Stromal cell of bone marrow (primary cell): ENCODE measurements at places on chromosomes 7 and 10.

- no peak for DNase-seq
Measured at GRCh38 chr10:182441-183201, 47.4 kb downstream of the ZMYND11 start.

- no peak for DNase-seq
Measured at GRCh38 chr7:87267239-87267900, 47.8 kb upstream of the TMEM243 start.

DNA sequence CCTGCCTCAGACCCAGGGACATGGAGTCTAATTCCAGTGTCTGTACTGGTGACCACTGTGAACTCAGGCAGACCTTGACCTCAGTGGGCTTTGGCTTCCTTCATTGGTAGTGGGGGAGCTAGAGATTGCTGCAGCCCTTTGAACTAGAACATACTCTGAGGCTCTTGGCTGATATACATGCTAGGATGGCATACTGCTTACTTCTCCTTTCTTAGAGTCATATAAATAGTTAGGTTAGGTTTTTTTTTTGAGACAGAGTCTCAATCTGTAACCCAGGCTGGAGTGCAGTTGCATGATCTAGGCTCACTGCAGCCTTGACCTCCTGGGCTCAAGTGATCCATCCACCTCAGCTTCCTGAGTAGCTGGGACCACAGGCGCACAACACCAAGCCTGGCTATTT, 49.7 kb downstream of the TMEM178B start:
- DNase-seq, result no peak

- DNase-seq, result no peak
Measured at GRCh38 chr7:21125297-21125696, 302.6 kb upstream of the SP4 start.

DNA sequence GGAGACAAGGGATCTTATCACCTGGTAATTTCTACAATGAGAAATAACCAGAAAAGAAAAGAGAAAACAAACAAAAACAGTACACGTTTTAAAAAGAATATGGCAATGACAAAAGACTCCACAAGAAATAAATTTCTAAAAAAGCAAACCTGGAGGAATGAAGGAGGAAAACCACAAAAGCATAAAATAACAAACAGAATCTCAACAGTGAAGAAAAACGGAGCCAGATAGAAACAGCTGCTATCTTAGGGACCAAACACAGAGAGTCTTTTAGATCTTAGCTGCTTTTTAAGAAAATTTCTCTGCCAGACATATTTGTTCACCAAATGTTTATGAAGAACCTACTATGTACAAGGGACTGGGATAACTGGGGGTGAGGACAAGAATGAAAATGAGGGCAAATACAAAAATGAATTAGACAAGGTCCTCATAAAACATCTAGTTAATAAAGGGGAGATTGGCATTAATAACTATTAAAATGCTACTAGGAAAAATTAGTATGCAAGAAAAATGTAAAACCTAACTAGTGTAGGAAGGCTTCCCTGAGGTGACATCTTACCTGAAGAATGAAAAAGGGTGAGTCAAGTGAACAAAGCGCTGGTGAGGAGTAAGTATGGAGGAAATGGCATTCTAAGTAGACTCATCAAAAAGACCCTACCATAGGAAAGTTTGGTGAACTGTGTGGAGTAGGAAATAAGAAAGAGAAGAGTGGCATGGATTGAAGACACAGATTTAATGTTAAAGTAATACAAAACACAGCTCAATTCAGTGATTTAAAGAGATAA, 34.3 kb downstream of the WASL start:
- DNase-seq, result no peak

DNA sequence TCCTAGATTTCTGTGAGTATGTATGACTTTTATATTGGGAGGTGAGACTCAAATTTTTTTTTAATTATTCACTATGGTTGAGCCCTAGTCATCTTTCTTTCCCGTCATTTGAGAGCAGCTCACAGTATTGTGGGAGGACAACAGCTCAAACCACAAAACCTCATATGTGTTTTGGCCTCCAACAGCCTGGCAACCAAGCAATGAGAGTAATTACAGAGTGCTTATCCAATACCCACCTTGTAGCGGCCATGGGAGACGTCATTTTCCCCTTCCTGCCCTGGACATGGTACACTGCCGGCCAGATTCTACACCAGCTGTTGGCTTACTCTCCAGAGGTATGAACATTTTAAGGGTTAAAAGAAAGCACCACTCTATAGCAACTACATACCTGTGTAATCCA, 49.1 kb downstream of the DOCK4 start:
- peak; percentile 86 for DNase-seq

DNA sequence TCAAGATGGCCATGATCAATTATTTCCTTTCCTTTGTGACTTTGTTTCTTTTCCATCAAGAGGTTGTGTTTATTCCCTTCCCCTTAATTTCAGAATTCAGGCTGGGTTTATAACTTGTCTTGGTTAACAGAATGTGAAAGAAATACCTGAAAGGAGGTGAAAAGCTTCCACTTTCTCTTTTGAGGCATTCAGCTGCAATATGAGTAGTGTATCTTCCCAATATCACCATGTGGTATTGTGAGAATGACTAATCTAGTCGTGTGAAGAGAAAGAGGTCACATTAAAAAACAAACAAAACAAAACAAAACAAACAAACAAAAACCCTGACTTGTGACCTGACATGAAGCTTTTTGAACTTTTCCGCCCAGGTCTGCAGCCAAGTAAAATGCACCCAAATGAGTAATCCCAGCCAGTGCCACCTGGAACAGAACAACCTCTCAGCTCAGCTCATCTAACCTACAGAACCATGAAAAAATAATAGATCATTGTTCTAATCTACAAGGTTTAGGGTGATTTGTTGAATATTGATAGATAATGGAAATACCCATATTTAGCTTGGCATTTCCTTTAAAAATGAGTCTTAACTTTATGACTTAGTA, 70.8 kb upstream of the TEX47 start:
- no peak for DNase-seq

DNA sequence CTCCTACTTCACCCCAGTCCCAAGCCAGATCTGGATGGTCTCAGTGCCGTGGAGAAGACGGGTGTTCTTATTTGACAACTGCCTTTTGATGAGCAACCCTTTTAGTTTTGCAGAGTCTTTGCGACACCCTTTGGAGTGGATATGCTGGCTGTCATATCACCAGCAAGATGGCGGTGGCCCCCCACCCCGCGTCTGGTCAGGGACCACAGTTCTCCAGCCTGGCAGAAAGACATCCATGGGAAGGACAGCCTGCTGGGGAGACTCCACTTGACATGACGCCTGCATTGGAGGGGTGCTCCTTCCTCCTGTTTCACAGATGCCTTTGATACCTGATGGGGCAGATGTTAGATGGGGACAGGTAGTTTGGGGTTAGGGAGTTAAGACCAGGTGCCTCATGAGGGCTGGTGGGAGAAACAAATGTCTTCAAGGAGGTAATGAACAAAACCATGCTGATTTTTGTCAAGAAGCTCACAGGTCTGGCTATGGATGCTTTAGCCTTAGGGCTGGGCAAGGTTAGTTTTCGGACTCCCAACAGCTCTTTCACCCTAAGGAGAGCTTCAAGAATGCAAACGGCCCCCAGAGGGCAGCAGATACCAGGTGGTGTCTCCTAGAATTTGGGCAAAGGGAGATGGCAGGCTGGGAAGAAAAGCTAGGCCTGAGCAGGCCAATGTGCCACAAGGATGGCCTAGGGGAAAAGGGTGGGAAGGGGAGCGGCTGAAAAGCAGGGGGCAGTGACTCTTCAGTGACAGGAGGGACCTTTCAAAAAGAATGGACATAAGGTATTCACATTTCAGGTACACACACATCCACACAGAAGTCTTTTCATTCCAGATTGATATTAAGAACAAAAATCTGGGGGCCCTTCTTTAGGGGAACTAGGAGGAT, 95.2 kb downstream of the CLEC2L start:
- DNase-seq, result peak; percentile 6

GRCh38 chr10:1169981-1170866, 114.0 kb downstream of the WDR37 start:
- DNase-seq, result no peak

DNA sequence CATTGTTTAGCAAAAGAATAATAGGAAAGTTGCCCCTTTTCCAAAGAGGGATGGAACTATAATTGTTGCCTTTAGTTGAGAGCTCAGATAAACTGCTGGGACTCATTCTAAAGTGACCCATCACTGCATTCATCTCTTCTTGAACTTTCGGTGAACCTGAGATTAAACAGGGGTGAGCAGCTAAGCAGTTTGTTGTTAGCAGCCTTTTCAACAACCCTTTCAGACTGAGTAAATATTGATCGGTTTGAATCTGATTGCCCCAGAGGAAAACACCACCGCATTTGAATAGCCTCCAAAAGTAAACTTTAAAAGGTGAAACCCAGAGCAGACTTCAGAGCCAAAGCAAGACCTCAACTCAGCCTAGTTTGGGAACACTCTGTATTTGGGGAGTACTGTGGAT, 4.7 kb downstream of the HOXA1 start:
- DNase-seq, result no peak

DNA sequence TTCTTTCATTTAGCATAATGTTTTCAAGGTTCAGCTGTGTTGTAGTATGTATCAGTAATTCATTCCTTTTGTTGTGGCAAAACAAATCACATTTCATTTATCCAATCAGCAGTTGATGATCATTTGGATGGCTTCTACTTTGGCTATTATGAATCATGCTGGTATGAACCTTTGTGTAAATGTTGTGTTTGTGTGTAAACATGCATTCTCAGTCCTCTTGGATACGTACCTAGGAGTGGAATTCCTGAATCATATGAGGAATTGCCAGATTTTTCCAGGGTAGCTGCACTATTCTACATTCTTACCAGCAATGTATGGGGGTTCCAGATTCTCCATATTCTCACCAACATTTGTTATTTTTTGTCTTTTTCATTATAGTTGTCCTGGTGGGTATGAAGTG, 578.5 kb upstream of the MKI67 start:
- DNase-seq, result no peak

DNA sequence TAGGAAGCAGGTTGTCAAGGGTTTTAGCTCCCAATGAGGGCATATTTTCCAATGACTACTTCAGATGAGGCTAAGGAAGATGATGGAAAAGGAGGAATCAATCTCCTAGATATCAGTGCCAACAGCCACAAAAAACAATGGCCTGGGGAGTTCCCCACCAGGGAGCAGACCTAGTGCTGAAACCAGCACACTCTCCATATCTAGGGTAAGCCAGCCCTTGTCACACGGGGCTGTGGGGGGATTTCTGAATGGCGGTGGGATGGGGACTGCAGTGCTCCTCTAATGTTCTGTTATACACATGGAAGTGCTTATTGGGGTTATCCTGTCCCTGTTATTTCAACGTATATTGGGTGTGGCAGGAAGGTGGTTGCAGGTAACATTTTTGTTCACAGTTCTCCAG, 18.5 kb downstream of the EPC1 start:
- no peak for DNase-seq

DNA sequence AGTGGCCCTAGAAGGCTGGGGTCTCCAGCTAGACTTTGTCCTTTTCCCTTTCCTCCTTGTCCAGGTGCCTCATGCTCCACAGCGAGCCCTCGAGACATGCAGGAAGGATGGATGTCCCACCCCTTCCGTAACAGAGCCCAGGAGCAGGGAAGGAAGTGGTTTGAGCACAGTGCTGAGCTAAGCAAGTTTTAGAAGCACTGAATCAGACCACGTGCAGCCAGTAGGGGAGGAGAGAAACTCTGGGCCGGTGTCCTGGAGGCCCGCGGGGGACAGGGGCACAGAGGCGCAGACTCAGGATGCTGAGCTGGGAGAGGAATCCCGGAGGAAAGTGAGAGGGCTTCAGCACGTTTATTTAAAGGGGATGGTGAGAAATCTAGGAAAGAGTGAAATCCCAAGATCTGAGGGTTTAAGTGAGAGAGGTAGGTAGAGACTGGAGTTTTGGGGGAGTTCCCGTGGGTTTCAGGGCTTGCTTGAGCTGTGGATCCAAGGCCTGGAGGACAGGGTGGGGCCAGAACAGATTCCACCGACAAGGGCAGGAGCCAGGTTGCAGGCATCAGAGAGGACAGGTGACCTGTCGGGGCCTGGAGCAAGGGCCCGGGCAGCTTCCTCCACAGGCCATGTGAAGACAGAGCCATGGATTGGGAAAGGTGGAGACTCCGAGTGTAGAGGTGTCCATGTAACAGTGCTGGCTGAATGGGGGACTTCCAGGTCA, 4.4 kb upstream of the IRF5 start:
- peak; percentile 5 for DNase-seq

GRCh38 chr10:8416192-8416701, 361.8 kb downstream of the GATA3 start:
- no peak for DNase-seq

- peak; percentile 87 for DNase-seq
Measured at GRCh38 chr7:108094933-108095710, 35.0 kb downstream of the LAMB4 start.

DNA sequence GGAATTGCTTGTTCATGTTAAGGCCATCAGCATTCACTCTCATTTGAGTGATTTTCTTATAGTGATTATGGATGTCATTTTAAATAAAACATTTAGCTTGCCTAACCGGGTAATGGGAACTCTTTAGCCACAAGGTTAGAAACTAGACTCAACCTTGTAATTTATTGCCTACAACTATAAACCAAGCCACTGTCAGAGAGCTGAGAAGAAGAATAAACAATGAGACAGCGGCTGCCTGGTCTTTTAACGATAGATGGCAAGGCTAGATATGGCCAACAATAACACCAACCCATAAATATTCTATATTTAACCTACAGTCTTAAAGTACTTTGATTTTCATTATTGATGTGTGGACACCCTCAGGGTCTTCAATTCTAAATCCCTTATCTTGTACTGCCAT, 27.8 kb upstream of the INHBA start:
- no peak for DNase-seq

DNA sequence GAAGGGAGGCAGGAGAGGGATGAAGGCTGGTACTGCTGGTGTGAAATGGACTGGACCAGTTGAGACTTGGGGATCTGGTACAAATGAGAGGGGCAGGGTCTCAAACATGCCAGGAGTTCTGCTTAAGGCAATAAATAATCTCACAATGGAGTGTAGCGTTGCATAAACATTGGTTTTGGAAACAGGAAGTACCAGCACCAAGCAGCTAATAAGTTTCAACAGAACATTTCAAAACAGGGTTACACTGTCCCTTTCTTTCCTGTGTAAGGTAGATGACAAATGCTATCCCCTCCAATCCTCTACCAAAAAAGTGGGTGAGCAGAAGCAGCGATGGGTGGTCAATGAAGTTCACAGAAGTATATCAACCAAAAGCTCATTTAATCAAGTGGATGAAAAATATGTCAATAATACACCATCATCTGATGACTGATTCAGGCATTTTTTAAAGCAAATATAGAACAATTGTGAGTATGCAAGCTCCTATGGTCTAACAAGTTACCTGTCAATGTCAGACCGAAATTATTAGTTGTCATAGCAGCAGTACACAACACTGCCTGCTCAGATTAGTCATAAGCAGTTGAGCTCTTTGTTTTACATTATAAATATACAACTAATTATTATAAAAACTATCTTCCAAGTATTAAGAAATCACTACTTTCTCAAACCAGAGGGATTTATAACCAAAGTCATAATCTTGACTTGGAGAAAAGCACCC, 220.0 kb downstream of the FAM107B start:
- DNase-seq, result no peak

- no peak for DNase-seq
Measured at GRCh38 chr7:30995536-30995935, 31.8 kb downstream of the GHRHR start.
